Left hindlimb (tissue), 1 donor: ENCODE measurements at places on chromosomes 13 and 19.

DNA sequence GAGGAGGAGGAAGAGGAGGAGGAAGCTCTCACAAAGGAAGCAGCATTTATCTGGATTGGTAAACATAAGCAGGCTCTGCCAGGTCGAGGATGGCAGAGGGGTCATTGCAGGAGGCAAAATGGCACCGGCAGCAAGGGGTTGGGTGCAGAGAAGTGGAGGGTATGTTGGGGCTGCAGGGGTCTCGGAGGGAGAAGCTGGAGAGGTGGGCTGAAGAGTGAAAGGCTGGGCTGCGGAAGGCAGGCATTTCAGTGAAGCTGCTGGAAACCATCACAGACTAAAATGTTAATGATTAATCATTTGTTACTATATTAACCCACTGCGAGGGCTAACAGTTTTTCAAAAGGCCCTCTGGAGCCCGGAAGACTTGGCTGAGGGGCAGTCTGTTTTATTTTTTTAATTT lies 24.6 kb downstream of the TPT1 start:
- no peak for DNase-seq

GRCh38 chr13:76163761-76164160 lies 527.6 kb downstream of the LMO7 start:
- no peak for DNase-seq

DNA sequence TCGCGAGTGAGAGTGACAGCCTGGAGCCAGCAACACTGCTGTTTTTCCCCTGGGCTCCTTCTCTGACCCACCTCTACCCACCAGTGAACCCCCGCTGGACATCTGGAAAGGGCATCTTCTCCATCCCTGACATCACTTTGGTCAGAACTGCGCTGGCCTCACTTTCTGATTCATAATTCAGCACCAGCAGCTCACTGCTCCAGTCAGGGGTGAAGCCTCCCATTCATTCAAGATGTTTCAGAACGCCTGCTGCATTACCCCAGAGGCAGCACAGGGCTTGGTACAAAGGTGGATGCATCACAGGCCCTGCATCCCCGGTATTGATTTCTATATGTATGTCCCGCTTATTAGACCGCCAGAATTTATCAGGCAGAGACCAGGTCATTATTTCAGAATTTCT lies 182.8 kb upstream of the TSHZ3 start:
- no peak for DNase-seq

DNA sequence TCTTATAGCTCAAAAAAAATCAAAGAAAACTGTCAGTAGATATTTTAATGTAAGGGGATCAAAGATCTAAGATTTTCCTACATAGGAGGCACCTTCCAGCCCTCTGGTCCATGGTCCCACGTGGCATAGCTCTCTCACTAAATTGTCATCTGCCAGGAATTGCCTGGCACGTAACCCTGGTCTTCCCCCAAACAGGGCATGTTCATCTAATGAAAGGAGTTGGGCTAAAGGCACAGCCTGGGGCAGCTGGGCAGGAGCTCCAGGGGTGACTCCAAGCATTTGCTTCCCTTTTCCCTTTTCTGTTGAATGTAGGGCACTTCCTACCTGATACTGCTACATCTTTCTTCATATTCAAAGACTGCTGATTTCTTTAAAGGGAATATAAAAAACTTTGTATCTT lies 148.7 kb downstream of the COL4A1 start:
- DNase-seq = no peak

- DNase-seq = no peak
These were observed 8.7 kb downstream of the SIGLECL1 start for GRCh38 chr19:51259348-51260245.

- no peak for DNase-seq
These were observed 129.1 kb downstream of the TM9SF2 start for GRCh38 chr13:99630269-99630898.

DNA sequence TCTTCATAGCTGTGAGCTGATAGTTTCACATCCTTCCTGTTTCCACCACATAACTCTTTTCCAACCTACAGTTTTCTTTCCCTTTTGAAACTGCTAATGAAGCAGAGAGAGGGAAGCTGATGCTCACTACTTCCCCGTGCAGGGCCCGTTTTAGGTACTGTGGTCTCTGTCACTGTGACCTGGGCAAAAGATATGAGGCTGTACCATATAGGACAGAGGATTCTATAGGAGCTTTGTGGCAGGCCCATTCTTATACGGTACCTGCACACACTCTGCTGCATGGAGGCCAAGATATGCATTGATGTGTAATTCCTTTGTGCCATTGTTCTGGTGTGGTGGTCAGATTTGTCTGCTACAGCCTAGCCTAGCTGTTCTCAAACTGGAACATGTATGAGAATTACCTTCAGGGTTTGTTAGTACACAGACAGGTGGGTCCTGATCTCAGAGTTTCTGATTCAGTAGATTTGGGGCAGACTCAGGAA lies 577.3 kb downstream of the LMO7 start:
- DNase-seq = no peak

GRCh38 chr19:38538793-38539528 lies 78.8 kb downstream of the MAP4K1 start:
- DNase-seq = no peak

DNA sequence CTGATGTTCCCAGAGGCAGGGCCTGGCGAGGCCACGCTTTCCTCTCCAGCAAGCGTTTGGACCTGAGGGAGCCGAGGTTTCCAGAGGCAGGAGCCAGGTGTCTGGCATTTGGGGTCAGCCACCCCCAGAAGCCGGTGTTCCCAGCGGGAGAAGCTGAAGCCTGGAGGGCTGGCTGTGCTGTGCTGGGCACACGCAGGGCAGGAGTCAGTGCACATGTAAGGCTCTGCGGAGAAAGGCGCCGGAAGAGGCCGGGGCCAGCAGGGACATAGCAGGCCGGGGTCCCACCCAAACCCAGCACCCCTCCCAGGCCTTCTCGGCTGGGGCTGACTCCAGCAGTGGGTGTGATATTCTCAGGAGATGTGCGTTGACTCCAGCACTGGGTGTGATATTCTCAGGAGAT lies 31.6 kb downstream of the MCF2L start:
- DNase-seq = no peak

DNA sequence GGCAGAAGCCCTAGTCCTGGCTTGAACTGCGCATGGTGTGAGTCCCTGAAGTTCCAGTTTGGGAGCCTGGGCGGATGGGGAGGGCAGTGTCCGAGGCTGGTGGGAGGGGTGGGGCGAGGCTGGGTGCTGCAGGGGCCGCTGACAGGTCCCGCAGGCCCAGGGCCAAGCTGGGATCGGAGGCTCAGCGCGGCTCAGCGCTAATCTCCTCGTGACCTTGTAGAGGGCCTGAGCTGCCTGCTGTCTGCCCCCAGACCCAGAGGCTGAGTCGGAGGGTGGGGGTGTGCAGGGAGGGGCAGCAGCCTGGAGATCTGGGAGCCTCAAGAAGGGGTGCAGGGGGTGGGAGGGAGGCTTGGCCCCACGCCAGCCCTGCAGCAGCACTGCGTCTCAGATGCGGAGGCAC lies 3.0 kb downstream of the ATP1A3 start:
- DNase-seq = no peak

DNA sequence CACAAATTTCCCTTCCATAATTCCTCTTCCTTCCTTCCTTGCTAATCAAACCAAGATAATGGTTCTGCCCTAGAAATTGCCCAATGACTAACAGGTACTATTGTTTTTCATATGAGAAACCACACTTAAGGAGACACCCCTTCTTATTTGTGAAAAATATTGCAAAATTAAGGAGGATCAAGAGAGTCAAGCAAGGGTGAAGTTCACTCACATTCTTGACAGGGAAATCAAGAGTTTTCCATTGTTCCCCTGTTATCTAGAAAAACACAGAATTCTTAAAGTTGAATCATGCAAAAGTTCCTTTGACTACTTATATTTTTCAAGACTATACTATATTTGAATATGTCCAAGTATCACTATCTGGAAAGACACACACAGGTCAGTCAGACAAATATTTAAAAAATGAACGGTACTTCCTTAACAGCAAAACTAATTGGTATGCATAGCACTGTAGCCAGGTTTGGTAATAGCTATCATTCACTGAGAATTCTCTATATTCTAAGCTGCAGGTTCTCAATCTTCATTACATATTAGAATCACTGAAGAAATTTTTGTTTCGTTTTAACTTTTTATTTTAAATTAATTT lies 897.2 kb downstream of the DIAPH3 start:
- no peak for DNase-seq

DNA sequence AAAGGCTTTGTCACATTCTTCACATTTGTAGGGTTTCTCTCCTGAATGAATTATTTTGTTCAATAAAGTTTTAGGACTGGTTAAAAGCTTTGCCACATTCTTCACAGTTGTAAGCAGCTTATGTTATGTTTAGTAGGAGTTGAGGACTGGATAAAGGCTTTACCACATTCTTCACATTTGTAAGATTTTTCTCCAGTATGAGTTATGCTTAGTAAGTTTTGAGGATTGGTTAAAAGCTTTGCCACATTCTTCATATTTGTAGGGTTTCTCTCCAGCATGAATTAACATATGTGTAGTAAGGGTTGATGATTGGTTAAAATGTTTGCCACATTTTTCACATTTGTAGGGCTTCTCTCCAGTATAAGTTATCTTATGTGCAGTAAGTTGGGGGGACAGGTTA lies 79.9 kb downstream of the ZNF431 start:
- no peak for DNase-seq

DNA sequence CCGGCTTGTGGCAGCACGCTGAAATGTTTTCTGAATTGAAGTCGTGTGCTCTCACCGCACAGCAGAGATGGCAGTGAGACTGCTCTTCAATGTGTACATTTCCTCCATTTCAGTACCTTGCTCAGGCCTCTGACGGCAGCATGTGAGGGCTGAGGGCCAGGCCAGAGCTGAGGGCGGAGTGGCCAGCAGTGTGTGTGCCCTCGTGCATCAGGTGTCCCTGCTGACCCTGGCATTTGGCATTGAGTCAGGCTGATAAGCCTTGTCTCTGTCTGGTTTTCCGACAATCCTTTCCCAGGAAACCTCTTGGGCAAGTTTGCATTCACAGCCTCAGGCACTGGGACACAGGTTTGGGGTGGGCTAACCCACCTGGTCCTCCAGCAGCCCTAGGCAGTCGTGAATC lies 62.3 kb downstream of the EFNB2 start:
- no peak for DNase-seq

- no peak for DNase-seq
These were observed 197.2 kb upstream of the CSNK1A1L start for GRCh38 chr13:37302686-37303085.

GRCh38 chr13:83216479-83217245 lies 665.6 kb downstream of the SLITRK1 start:
- DNase-seq = no peak

DNA sequence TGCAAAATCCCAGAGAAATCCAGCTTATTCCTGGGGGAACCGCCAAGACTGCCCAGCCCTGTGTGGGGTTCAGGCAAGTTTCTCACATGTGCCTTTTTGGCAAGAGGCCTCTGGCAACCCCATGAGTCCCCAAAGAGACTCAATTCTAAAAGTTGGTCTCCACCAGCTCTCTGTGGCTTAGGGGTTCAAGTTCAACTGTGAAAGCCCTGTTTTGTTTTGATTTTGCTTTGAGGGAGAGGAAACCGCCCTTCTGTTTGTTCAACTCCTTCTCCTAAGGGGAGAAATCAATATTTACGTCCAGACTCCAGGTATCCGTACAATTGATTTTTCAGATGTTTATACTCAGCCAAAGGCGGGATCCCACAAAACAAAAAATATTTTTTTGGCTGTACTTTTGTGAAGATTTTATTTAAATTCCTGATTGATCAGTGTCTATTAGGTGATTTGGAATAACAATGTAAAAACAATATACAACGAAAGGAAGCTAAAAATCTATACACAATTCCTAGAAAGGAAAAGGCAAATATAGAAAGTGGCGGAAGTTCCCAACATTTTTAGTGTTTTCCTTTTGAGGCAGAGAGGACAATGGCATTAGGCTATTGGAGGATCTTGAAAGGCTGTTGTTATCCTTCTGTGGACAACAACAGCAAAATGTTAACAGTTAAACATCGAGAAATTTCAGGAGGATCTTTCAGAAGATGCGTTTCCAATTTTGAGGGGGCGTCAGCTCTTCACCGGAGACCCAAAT lies 583 bp upstream of the LDLR start:
- no peak for DNase-seq

DNA sequence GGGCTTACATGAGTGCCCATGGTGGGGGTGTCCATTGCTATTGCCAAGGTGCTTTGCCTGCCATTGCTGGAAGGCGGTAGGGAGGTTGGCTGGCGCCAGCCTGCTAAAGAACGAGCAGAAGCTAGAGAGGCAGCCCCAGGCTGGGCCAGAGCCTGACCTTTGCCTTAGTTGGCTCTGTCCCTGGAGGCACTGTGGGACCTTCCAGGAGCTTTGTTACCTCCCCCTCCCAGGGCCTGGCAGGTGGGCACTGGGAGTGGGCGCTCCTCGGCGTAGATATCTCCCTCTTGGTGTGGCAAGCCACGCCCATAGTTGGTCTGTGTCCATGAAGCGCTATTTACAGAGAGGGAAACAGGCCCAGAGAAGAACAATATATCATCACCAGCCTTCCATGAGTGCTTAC lies 2.3 kb upstream of the SLC25A42 start:
- no peak for DNase-seq

GRCh38 chr13:48542581-48543341 lies 9.9 kb upstream of the RCBTB2 start:
- DNase-seq = peak; percentile 54

DNA sequence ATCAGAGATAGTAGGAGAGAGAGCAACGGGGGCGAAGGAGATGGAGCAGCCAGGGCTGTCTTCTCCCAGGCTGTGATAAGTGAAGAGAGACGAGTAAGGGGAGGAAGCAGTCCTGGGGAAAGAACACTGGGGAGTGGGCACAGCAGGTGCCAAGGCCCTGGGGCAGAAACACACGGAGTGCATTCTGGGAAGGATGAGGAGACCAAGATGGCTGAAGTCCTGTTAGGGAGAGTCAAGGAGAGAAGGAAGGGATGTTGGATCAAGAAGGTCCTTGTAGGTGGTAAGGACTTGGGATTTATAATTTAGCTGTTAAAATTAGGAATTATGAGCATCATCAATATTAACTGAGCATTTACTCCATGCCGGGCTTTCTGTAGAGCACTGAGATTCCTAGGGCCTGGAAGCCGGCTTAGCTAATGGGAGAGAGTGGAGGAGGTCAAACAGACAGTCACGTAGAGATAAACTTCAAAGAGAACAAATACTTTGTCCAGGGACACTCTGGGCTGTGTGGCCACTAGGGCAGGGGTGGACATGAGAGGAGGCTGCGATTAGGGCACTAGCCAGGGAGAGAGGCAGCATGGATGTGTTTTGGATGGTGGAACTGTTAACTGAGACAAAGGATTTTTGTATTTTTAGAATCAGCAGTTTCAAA lies 134.2 kb upstream of the PEG3 start:
- no peak for DNase-seq

- no peak for DNase-seq
These were observed 9.9 kb upstream of the POP4 start for GRCh38 chr19:29596080-29596727.

DNA sequence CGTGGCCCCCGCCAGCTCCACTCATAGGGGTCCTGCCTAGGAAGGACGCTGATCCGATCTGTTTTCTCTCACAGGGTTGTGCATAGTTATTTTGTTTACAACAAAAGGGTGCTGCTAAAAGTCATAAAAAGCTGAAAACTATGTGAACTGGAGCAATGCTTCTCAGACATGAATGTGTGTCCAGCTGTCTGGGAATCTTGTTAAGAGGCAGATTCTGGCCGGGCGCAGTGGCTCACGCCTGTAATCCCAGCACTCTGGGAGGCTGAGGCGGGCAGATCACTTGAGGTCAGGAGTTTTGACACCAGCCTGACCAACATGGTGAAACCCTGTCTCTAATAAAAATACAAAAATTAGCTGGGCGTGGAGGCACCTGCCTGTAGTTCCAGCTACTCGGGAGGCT lies 8.6 kb downstream of the LRRC4B start:
- DNase-seq = no peak

GRCh38 chr19:51020988-51021651 lies 1.6 kb upstream of the KLK10 start:
- DNase-seq = no peak
